ENCODE measurements at places on chromosomes 4 and X.

- no peak for DNase-seq
These were observed 255 bp downstream of the GYG2 start for GRCh38 chrX:2828959-2829411.

- no peak for DNase-seq
These were observed 100.8 kb upstream of the LANCL3 start for GRCh38 chrX:37470711-37471110.

- no peak for DNase-seq
These were observed 149.9 kb upstream of the PAQR3 start for GRCh38 chr4:79088946-79089691.

DNA sequence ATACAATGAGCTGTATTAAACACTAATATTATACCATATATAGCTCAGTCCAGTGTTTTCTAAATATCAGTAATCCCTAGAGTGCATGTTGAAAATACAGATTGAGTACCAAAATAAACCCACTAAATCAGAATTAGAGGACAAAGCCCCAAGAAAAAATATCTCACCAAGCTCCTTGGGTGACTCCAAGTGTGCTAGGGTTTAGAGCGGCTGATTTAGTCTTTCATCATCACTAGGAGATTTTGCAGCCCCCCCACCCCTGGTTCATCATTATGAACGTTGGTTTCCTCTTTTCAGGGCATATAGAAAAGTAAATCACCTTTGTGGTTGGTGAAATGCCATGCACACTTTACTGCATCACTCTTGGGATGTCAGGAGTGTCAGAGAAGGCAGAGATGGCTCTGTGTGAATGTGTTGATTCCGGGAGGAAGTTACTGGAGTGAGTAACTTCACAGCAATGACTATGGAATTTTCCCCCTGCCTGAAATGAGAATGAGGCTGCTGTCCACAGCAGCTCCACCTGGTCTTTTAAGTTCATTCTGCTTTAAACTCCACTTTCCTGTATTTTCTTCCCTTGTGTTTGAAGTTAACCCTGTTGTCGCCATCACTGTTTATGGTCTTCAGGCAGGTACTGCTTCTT is 25.2 kb upstream of the ANAPC4 start:
- no peak for DNase-seq

- no peak for DNase-seq
These were observed 582.4 kb upstream of the FAM241A start for GRCh38 chr4:111562826-111563225.

GRCh38 chr4:26467724-26468123 is 22.6 kb downstream of the CCKAR start:
- DNase-seq, result no peak

DNA sequence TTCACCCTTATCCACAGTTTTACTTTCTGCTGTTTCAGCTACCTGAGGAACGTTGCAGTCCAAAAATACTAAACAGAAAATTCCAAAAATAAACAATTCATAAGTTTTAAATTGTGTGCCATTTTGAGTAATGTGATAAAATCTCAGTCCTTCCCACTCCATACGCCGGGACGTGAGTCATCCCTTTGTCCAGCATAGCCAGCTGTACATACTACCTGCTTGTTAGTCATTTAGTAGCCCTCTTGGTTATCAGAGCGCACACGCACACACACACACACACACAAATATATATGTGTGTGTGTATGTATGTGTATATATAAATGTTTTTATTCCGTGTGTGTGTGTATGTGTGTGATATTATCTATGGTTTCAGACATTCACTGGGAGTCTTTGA is 4.8 kb upstream of the CCSER1 start:
- no peak for DNase-seq

- no peak for DNase-seq
These were observed 21.8 kb downstream of the ANK2 start for GRCh38 chr4:113071274-113071673.

DNA sequence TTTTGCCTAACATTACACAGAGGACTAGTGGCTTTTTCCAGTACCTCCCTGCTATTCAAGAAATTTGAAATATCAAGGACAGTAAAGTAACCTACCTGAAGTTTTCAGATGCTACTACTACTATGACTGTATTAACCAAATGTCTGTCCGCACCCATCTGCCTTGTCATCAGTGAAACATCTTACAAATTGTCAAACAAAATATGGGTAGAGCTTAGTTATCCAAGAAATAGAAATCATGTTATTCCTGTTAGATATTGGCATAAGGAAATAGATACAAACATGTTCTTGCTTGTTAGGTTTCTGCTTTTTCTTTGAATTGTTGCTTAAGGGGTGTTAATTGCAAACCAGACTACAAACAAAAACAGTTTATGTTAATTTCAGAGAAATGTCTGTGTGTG is 63.9 kb downstream of the PLS3 start:
- no peak for DNase-seq

DNA sequence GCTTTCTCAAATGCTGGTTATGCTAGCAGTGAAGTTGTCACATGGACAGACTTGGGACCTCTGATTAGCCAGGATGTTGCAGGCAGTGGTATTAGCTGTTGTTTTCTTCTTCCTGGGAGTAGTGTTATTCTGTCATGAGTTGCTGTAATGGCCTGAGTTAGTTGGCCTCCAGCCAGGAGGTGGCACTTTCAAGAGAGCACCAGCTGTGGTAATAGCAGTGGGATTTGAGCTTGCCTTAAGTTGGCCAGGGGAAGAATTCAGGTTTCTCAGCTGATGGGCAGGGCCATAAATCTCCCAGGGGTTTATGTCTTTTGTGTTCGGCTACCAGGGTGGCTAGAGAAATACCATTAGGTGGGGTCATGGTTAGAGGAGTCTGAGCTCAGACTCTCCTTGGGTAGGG is 132.6 kb downstream of the GLUD2 start:
- no peak for DNase-seq

DNA sequence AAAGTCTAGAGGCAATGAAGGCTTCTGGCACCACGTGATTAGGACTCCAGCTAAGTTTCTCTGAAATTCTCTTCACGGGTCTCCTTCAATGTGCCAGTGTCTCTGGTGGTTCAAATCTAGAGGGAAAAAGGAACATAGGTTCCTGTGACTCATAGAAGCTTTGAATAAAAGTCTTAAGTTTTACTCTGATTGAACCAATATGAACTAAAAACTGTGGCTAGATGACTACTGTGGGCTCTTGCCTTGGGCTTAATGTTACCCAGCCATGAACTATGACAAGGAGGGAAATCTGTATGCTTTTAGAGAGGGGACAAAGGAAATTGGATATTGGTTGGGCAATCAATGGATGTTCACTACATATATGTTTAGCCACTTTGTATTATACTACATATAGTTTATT is 49.9 kb upstream of the TEX13D start:
- no peak for DNase-seq

- no peak for DNase-seq
These were observed 45.8 kb upstream of the CLCN4 start for GRCh38 chrX:10110984-10111363.

DNA sequence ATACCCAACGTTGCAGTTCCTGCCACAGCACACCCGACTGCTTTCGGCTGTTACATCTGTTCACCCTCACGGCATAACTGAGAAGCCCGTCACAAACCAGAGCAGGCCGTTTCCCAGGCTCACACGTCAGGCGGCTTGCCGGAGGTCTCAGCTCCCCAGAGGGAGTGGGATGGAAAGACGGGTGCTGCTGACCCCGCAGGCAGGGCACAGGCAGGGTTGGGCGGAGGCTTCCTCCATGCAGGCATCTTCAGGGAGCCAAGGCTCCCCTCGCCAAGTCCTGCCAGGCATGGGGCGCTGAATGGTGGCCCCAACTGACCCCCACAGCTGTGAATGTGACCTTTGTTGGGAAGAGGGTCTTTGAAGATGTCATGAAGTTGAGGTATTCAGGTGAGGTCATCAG is 57.5 kb downstream of the ACOX3 start:
- DNase-seq, result no peak

Measured in cerebellum (tissue), 4 donors.